ENCODE measurements at places on chromosomes 2 and 18.

- DNase-seq: no peak
Measured at GRCh38 chr2:30565851-30566358, 118.9 kb downstream of the LCLAT1 start.

DNA sequence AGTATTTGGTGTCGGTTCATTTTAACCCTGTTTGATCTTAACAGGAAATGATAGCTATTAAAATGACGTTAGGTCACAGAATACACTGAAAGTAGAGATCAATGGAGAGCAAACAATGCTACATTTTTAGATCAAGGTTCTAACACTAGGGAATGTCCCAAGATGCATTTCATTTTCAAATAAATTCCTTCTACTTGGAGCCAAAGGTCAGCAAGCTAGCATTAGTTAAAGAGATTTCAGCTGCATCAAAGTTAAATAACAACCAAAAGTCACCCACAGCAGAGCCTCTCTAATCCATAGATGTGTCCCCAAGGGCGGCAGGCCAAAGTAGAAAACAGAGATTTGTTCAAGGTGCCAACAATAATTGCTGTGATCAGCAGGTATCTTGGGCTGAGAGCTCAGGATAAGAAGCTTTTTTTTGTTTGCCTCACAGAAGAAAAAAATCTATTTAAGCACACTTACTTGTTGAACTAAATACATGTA, 1233.6 kb upstream of the TMEFF2 start:
- no peak for DNase-seq

DNA sequence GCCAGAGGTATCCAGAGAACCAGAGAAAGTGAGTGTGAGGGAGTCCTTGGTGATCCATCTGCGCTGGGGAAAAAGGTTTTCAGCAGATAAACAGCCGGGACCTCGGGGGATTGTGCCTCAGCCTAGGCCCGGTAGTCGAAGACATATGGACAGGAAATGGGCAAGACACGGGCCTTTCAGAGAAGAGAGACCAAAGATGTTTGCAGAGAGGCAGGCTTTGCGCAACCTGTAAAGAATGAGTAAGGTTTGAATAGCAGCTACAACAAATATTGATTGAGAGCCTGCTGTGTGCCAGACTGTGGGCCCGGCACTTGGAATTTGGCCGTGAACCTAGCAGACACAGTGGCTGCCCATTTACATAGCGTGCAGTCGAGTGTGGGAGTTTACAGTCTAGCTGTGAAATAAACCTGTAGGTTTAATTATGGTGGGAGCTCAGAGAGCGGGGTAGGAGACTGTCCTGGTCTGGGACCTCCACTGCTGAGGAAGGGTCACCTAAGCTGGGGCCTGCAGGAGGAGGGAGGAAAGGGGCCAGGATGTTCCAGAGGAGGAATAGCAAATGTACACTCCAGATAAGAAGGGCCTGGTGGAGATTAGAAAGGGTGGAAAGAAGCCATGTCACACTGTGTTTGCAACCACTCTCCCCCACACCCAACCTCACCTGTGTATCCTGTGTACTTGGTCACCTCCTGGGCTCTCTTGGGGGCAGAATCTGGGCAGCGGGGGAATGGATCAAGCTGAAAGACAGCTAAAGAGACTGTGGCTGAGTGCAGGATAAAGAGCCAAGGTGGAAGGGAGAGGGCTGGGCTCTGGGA, 3.0 kb downstream of the SH2D6 start:
- DNase-seq: no peak

DNA sequence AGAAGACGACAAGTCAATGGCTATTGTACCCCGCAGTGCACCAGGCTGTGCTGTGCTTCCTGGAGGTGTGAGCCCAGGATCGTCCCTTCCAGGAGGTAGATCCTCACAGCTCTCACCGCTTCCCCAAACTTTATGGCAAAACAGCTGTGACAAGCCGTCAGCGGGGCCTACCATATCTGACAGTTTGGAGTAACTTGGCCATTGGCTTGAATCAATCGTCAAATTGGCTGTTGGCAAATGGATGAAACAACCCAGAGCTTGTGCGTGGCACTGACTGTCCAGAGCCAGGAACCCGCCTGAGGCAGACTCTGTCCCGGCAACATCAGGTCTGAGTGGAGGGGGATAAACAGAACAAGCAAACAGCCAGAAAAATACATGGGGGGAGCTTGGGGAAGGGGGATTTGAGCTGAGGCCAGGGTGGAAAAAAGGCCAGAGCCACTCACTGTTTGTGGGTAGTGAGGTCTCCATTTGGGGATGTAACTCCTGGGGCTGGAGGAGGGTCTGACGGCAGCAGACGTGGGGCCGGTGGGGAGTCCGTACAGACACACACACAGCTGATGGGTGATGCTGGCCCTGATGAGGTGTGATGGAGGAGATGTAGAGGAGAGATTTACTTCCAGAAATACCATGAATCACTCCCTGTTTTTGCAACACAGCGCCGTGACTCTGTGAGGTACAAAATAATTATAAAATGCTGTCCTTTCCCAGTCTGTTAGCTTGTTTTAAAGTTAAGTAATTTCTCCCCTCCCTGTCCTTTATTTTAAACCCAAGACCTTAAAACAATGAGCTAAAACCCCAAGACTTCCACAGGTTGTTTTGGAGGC, 174.8 kb downstream of the TWIST2 start:
- no peak for DNase-seq

DNA sequence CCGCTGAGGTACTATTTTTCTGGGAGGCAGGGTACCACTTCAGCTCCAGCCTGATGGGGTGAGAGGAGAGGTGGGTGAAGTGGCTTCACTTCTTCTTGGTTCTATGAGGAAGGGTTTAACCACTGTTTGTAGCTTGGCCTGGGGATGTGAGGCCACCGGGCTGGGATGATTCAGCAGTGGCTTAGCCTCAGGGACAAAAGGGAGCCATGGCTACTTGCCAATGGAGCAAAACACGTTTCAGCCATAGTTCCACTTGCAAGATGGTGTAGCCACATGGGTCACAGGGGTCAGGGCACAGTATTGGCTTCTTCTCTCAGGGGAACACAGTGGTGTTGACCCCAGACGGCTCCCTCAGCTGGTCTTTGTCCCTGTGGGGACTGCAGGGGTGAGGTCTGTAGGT, 14.9 kb downstream of the ZDBF2 start:
- DNase-seq: no peak

DNA sequence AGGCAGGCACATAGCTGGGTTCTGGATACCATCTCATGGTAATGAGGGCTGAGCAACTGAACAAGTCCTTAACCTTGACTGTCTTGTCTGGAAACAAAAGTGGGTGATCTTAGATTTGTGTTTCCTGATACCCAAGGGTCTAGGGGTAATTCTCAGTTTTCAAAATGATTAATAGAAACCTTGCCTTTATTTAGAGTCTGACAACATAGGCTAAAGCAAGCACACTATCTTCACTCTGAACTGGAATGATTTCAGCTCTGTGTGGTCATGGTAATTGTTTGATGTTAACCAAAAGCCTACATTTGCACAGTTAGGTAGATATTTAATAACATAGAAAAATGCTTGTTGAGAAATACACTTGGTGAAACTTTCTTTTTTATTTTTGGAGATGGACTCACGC, 6.8 kb upstream of the LAMA3 start:
- DNase-seq: no peak

GRCh38 chr18:11511434-11512095, 97.8 kb upstream of the SLC35G4 start:
- no peak for DNase-seq

- DNase-seq: no peak
Measured at GRCh38 chr2:135870571-135870970, 5.7 kb downstream of the MCM6 start.

DNA sequence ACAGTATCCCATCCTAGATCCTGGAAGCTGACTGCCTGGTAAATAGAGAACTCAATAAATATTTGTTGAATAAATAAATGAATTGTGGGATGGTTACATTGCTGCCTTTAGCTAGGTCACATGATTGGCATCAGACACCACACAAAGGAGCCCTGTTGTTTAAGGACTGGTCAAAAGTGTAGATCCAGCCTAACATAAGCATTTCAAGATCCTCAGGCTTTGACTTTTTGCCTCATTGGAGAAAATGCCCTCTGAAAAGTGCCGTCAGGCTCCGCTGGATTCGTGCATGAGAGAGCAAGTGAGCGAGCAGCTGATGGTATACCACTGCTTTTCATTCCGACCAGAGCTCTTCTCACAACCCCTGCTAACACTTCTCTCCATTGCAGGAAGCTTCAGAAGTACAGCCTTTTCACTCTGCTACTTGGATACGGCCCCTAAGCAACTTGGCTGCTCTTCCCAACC, 1.3 kb upstream of the ZNF24 start:
- no peak for DNase-seq

- DNase-seq: no peak
Measured at GRCh38 chr18:75317300-75317699, 106.7 kb downstream of the TSHZ1 start.

DNA sequence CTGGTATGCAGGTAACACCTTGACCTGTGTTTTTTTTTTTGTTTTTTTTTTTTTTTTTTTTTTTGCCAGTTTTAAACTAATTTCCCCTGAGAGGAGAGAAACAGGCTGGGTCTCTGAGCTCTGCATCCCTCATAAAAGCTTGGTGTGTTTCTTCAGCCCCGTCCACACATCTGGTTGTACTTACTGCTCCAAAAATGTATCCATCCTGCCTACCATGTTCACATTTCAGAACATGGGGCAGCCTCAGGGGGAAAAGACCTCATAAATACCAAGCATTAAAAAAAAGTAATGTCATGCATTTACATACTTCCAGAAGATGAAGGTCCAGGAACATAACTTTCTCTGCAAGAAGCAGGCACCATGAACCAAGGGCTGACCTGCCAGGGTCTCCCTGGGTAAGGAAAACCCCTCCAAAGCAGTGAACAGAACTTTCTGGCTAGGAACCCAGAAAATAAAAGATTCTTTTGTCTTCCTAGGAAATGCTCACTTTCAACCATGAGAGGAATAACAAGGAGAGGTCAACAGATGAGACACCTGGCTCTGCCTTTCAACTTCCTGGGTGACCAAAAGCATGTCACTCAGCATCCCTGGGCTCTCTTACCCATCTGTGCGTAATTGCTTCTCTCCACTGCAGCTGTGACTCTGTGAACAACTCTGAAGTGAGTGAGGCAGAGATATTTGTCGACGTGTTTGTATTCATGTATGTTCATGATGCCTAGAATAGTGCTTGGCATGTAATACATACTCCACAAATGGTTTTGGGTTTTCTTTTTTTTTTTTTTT, 118.6 kb downstream of the MCFD2 start:
- DNase-seq: no peak

DNA sequence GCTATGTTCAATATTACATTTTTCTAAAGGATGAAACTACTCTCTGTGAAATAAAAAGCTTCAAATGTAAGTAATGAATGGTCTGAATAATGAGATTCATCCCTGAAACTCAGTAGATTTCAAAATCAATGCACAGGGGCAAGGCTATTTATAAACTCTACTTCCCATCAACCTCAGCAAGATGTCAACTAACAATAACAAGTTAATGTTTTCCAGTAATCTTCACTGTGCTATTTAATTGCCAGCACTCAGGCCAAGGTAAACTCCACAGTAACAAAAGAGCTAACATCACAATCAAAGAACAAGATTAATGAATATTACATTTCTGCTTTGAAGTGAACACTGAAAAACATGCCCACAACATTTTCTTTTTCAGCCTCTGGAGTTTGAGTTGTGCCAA, 144.3 kb upstream of the ZFP36L2 start:
- no peak for DNase-seq

DNA sequence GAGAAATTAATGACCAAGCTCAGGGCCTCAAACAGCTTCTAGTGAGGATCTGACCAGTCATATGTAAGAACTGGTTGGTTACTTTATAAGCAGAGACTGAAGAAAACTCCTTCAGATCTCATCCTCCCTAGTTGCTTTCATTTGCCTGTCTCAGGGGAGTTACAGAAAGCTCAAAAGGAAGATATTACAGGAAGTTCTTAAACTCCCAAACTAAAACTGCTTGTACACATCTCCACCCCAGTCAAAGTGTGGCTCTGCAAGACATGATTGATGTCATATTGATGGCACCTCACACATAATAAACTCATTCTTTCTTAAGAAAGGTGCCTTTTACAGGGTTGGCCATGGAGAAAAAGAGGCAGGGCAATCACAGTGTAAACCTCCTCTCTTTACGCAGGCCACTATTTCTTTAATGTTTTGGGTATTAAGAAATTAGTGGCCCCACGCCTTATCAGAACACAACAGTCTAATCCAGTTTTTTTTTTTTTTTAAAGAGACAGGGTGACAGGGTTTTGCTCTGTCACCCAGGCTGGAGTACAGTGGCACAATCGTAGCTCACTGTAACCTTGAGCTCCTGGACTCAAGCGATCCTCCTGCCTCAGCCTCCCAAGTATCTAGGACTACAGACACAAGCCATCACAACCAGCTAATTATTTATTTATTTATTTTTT, 62.6 kb upstream of the STK17B start:
- peak; percentile 52 for DNase-seq

DNA sequence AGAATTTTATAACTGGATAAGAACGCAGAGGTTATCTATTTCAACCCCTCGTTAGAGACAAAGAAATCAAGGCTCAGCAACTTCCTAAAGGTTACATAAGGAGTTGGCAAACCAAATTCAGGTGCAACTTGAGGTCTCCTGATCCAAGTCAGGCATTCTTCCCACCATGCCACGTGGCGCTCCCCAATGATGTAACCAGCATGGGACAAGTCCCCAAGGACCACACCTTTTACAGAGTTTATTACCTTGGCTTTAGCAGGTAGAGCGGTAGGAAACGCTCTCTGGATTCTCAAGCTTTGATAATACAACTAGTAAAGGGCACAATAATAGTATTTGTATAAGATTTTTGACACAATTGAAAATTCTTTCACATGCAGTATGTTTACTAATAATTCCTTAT, 26.7 kb upstream of the MBOAT2 start:
- no peak for DNase-seq

DNA sequence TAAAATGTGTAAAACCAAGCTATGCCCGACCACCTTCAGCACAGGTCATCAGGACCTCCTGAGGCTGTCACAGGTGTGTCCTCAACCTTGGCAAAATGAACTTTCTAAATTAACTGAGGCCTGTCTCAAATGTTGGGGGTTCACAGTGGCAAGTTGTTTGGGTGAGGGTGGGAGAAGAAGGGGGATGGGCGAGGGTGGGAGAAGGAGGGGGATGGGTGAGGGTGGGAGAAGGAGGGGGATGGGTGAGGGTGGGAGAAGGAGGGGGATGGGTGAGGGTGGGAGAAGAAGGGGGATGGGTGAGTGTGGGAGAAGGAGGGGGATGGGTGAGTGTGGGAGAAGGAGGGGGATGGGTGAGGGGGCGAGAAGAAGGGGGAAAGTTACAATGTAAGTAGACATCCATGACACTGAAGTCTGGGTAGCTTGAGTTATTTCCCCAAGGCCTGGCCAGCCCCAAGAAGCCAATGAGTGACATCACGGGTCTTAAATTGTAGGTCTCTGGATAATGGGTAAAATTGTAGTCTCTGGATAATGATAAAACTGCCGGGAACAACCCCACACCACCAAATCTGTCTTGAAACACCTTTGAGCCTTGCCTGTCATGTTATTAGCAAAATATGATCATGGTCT, 56.3 kb downstream of the TIMM21 start:
- no peak for DNase-seq
